Fibroblast of lung (primary cell): ENCODE measurements at places on chromosomes 1 and 21.

- no peak for DNase-seq
Observed at GRCh38 chr1:185835191-185835590, 101.0 kb downstream of the HMCN1 start.

DNA sequence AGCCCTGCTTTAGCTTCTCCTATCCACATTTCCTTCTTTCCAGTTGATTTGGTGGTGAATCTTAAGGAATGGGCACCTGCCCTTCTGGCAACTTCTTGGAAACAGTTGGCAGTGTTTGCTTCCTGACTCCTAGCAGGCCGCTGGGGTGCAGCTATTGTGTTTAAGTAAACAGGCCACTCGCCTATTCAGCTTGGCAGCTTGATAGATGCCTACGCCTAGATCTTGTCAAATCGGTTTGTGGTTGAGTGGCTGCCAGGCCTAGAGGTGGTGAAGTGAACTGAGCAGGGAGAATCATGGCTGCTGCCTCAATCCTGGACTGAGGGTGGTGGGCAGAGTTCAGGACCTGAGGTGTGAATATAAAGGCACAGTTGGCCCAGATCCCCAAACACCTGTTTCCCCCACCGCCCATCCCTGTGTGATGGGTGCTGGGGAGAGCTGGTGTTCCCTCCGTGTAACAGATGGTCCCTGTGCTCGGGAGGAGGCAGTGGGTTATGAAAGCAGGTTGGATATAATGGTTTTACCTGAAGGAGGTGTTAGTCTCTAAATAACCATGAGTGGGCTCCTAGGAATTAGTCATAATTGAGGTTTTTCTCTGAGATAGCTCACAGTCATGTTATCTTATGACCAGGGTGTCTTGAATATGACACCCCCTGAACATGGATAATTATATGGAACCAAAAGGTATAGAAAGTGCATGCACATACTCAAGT is 940 bp upstream of the PLA2G2C start:
- no peak for DNase-seq

GRCh38 chr1:67645495-67646144 is 39.4 kb upstream of the GADD45A start:
- peak; percentile 73 for DNase-seq

GRCh38 chr1:172966844-172967540 is 83.7 kb downstream of the TNFSF18 start:
- no peak for DNase-seq

GRCh38 chr1:28835237-28835650 is 23.3 kb downstream of the OPRD1 start:
- no peak for DNase-seq

- DNase-seq, result no peak
Observed at GRCh38 chr1:240968864-240969263, 356.9 kb upstream of the GREM2 start.

GRCh38 chr1:197302775-197303174 is 34.7 kb downstream of the CRB1 start:
- DNase-seq, result no peak

DNA sequence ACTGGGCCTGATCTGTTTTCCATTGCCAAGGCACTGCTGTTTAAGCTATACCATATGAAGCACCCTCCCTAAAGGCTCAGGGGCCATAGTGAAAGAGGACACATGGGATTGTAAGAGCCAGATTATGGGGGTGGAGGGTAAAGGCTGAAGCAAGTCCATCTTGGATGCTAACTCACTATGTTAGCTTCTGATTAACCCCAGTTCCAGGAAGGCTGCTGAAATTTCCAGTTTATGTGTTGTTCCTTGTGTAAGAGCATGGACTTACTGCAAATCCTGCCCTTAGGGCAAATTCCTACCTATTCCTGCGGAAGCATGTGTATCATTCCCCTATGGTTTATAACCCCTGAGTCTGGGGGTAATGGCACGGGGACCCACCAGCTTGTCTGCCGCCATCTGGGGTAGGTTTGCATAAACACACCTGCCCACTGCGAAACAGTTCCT is 91.8 kb upstream of the SERBP1 start:
- no peak for DNase-seq

DNA sequence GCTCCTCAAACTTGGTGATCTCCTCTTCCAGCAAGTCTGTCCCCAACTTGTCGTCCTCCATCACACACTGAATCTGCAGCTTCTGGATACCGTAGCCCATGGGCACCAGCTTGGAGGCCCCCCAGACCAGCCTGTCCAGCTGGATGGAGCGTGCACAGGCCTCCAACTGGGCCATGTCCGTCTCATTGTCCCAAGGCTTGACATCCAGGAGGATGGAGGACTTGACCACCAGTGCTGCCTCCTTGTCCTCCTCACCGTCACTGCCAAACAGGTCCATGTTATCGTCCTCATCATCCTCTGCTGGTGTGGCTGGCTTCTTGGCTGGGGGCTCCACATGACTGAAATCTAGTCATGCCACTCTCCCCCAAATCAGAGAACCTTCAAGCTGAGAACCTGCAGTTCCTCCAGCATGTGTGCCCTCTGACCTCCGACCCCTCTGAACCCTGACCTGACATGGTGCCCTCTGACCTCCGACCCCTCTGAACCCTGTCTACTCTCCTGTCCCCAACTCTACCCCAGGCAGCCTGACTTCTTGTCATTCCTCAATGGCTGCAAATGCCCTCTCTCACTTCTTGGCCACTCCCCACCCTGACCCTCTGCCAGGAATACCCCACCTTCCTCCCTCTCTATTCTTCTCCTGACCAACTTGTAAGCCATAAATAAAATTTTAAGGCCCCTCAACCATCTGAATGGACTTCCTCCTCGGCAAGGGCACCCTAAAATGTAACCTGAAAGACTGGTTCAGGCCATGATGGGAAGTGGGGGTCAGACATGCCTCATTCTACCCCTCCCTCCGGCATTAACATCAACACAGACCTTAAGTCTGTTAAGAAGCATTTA is 275.7 kb upstream of the C1orf174 start:
- no peak for DNase-seq

- no peak for DNase-seq
Observed at GRCh38 chr1:32352239-32352745, 10.0 kb downstream of the FAM229A start.

- DNase-seq, result peak; percentile 25
Observed at GRCh38 chr21:21864321-21864840, 866.2 kb downstream of the NCAM2 start.

DNA sequence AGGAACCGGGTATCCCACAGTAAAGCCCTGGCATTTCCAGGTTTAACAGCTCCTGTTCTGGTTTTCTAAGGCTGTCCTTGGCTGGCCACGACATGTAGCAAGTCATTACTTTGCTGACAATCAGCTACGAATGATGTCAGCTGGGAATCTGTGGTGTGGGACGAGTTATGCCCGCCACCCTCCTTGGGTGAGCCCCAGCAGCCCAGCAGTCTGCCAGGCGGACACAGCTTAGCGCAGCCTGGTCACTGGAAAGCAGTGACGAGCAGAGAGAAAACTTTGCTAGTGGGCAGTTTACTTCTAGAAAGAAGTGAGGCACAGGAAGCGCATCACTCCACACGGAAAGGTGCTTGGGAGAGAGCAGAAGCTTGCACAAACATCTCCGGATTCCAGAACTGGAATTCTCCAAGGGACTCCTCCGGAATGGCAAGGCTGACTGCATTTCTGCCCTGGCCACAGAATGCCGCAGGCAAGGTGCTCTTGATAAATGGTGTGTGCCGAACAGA is 15.5 kb upstream of the ZNF436 start:
- DNase-seq, result peak; percentile 78

GRCh38 chr1:199155166-199156019 is 516.6 kb downstream of the PTPRC start:
- no peak for DNase-seq

- no peak for DNase-seq
Observed at GRCh38 chr1:243364330-243364729, 108.5 kb downstream of the SDCCAG8 start.

DNA sequence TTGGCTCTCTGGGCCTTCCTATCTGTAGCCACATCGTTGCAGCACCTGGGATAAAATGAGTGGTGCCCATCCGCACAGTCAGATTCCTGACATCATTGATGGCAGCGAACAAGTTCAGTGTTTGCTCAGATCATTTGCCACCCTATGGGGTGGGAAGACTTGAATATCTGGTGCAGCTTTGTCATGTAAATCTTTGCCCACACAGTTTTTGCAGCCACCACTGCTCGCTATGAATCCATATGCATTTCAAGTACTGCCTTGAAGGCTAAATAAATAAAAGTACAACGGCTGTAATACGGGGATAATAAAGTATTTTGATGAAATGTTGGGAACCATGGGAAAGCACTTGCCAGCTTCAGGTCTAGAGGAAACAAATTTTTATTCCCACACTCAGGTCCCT is 56.3 kb upstream of the COA6 start:
- no peak for DNase-seq

DNA sequence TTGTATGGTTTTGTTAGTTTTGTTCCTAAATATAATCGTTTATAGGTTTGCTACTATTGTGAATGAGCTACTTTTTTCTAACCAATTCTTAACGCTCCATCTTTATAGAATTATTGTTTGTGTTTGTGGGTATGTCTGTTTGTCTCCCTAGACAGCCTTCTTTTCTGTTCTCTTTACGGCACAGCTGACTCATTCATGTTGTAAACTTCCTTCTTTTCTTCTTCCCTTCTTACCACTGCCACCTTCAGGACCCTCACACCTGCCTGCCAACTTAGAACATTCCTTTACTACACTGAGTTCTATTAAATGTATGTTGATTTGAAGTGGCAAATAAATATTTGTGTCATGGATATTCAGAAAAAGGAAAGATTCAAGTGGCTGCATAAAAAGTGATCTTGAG is 29.1 kb downstream of the AK5 start:
- no peak for DNase-seq

DNA sequence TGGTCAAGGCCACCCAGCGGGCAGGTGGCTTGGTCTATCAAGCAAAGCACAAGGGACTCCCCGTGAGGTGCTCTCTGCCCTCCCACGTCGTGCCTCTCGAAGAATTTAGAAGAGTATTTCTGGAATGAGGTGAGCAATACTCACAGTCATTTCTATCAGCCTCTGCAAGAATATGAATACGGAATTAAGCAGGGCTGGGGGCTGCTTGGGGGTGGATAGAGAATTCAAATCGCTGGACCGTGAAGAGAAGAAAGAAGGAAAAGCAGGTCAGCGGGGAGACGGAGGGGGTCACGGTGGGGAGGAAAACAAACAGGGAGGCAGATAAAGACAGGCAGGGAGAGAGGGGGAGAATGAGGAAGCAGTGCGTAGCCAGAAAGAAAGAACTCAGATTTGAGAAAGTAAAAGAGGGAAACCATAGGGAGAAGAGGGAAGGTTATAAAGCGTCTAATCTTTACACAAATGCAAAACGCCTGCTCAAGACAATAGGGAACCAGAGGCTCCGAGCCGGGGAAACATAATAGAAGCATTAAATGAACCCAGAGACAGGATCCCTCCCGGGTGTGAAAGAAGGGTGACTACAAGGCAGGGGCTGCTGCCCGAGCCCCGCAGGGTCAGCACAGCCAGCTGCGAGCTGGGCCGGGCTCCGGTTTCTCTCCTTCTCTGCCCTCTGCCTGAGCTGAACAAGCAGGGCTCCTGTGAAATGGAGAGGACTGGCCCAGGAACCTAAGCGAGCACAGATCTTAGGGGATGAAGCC is 2.1 kb upstream of the EDN2 start:
- DNase-seq, result peak; percentile 91

DNA sequence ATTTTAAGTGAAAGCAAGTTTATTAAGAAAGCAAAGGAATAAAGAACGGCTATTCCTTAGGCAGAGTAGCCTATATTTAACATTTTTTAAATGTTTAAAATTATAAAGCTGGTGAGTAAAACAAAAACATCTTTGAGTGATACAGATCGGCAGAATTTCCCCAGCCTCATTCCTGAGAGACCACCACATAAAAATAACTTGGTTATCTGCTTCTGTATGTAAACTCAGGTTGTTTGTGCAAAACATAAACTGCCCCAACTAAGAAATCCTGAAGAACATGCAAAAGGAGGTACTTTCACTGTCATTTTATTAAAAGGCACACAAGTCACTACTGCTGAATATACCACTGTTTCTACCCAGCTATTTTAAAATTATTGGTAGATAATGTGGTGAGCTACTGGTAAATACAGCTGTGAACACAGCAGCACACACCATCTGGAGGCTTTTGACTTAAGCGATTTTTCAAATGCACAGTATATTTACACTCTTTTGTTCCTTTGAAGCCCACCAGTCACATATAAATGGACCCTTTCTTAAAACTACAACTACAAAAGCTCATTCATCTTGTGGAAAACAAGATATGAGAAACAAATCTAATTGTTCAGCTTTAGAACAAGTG is 119.3 kb downstream of the RERE start:
- DNase-seq, result no peak

DNA sequence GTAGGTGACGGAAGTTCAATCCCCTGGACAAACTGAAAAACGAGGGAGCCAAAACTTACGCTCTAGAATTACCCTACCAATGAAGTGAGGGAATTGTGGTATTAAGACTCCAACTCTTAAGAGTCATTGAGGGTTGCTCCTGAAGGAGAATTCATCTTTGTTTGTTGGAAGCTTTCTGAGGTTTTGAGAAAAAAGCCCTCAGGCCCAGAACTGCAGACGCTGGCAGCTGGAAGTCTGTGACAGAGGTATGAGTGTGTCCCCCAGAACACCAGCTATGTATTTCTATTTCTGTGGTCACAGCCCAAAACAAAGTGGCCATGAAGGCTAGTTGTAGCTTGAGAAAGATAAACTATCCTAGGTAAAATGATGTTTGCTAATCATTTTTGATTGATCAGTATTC is 438.8 kb upstream of the B3GALT2 start:
- DNase-seq, result no peak

- peak; percentile 19 for DNase-seq
Observed at GRCh38 chr1:93221913-93222312, 41.4 kb downstream of the CCDC18 start.

GRCh38 chr1:90127288-90127953 is 132.5 kb downstream of the ZNF326 start:
- peak; percentile 1 for DNase-seq

DNA sequence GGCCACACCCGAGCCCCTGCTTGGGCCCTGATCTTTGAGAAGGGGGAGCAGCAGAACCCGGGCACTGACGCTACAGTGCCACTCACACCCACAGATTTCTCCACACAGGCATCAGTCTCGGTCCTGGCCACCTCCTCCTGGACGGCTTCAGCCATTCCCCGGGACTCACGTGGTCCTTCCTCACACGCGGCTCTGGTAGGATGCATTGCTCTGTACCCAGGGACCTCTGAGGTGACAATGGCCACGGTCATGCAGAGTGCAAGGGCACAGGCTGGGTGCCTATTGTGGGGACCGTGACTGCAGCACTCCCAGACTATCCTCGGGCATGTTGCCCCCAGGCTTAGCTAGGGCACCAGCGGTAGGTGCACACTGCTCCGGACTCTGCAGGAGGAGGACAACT is 11.8 kb upstream of the ZNF670 start:
- no peak for DNase-seq

- no peak for DNase-seq
Observed at GRCh38 chr1:7385471-7386225, 385.4 kb upstream of the VAMP3 start.
